Stromal cell of bone marrow (primary cell): ENCODE measurements at places on chromosomes 5 and 9.

- no peak for DNase-seq
Measured at GRCh38 chr5:95102687-95103086, 182.2 kb downstream of the MCTP1 start.

DNA sequence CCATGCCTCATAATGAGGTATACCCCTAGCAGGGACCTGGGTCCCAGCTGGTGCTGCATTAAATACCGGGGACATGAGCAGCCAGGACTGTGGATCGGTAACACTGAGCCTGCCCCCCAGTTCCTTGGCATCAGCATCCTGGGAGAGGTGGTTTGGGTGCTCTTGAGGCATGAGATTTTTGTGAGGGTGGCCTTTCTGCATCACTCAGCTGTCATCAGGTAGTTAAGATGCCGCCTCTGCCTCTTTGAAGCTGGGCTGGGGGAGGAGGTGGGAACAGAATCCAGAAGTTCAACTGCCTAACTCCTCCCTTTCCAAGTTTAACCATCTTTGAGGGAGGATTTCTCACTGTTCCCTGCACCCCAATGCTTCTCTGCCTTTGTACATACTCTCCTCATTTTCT lies 112.7 kb downstream of the PDZD2 start:
- DNase-seq: no peak

DNA sequence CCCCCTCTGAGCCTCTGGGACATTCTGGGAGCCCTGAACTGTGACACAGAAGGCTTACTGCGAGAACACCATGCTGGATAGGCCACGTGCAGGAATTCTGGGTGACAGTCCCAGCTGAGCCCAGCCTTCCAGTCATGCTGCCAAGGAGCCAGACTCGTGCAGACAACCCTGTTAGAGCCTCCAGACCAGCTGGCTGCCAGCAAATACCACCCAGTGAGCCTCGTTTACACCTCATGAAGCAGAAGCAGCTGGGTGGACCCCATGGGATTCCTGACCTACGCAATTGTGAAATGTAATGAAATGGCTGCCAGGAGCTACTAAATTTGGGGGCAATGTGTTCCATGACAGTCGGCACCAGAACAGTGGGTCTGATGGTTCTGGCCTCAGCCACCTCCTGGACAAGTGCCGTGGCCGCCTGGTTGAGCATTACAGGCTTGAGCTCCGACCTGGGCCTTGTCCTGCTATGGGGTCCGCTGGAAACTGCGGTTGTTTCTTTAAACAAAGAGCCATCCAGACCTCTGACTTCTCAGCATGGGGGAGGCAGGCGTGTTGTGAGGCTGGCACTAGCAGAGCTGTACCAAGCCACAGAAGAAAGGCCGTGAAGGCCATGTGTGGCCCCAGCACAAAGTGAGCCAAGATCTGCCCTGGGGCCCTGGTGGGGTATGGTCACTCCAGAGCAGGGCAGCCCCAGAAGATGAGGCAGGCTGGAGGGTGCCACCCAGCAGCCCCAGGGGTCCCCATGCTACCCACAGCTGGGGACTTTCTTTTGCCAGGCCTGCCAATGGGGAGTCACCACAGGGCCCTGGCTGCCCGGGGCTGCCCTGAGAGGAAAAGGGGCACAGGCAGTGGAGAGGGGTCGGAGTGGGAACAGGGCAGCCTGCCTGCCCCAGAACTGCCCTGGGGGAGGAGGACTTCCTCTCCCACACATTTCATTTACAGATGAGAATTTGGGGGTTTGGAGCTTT lies 19.3 kb upstream of the RXRA start:
- no peak for DNase-seq

- no peak for DNase-seq
Measured at GRCh38 chr9:93061260-93061751, 2.8 kb downstream of the SUSD3 start.

GRCh38 chr5:76808141-76808691 lies 10.6 kb upstream of the F2RL1 start:
- DNase-seq: no peak

- peak; percentile 75 for DNase-seq
Measured at GRCh38 chr5:125198270-125198974, 452.0 kb upstream of the ZNF608 start.

GRCh38 chr9:28834156-28834555 lies 1260.9 kb upstream of the C9orf72 start:
- no peak for DNase-seq

DNA sequence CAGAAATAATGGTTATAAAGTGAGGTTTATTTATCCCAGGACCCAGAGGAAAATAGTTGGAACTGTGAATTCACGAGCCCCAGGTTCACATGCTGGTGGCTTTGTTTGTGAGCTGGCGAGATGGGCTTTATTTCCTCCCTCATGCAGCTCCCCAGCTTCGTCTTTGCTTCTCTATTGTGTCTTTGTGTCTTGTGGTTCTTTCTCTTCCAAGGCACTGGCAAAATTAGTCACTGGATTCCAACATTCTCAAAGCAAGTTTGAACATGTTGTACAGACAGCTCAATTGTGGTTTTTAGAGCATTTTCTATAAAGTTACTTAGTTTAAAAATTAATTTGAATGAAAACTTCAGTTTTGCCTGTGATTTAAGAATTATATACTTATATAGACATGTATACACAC lies 7.2 kb downstream of the NDUFS6 start:
- no peak for DNase-seq

- no peak for DNase-seq
Measured at GRCh38 chr9:129936222-129936621, 101.0 kb downstream of the USP20 start.

- DNase-seq: peak; percentile 45
Measured at GRCh38 chr5:77305956-77306355, 95.5 kb downstream of the PDE8B start.

DNA sequence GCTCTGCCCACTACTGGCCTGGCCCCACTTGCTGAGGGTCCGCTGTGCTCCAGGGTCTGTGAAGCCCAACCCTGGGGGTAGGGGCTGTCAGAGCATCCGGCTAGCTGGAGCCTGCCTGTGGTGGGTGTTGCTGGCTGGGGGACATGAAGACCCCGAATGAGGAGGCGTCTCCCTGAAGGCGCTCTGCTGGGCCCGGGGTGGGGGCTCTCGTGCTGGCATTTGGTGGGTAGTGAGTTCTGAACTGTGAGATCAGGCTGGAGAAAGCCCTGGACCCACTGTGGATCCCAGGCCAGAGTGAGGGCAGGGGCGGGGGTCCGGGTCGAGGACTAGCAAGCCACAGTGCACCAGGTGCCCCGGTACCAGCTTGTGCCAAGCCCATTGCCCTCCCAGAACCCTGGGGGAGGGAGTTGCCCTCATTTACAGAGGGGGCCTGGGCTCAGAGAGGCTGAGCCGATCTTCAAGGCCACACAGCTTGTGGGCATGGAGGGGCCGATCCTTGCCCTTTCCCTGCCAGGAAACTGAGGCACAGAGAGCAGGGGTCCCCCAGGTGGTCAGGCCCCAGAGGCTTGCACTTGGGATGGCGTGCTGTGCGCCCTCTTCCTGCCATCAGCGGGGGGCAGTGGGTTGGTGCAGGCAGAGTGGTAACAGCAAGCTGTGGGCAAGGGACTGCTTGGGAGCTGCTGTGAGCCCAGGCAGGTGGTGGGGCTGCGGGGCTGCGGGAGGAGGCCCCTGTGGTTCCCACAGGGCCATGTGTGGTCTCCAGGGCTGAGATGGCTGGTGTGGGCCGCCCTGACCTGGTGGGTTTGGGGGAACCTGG lies 15.9 kb downstream of the RXRA start:
- no peak for DNase-seq

GRCh38 chr9:134073500-134073899 lies 5.7 kb upstream of the BRD3 start:
- no peak for DNase-seq

GRCh38 chr5:50697739-50698138 lies 31.3 kb downstream of the PARP8 start:
- no peak for DNase-seq

GRCh38 chr5:76521240-76521758 lies 101.9 kb downstream of the F2RL2 start:
- peak; percentile 55 for DNase-seq

DNA sequence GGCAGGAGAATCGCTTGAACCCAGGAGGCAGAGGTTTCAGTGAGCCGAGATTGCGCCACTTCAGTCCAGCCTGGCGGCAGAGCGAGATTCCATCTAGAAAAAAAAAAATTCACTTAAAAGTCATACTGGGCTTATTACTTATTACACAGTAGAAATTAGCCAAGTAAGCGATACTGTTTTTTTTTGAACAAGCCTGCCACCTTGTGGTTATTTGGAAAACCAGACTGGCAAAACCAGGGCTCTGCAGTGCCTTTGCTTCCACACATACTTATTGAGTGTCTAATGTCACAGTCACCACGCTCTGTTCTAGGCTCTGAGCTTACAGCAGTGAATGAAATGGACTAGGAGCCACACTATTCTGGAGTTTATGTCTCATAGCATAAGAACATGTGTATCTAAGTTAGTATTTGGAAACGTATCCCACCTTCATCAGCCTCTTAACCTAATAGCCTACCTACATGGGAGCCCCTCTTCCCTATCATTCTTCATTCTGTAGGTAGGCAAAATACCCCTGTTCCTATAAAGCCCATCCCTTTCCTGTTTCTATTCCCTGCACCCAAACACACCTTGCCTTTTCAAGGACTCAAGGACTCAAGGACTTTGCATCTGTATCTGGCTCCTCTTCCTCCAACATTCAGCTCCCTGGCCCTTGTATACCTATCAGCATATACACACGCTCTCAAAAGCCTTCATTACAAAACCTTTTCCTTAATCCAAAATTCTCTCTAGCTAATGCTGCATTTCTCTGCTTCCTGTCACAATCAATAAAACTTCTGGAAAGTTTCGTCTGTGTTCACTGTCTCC lies 13.9 kb upstream of the BASP1 start:
- peak; percentile 74 for DNase-seq

- DNase-seq: no peak
Measured at GRCh38 chr5:52842111-52842510, 54.4 kb downstream of the ITGA1 start.

- DNase-seq: peak; percentile 71
Measured at GRCh38 chr9:76562511-76562911, 103.5 kb downstream of the GCNT1 start.

DNA sequence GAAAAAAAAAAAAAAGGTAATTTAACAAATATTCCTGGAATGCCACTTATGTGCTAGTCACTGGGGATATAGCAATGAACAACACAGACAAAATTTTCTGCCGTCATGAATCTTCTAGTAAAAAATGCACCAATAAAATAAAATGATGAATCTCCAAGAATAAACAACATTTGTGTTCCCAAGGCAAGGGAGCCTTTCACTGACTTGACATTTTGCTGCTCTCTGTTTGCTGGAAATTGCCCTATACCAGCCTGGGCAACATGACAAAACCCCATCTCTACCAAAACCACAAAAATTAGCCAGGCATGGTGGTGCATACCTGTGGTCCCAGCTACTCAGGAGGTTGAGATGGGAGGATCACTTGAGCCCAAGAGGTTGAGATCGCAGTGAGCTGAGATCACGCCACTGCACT lies 64.5 kb upstream of the ERBIN start:
- peak; percentile 80 for DNase-seq

DNA sequence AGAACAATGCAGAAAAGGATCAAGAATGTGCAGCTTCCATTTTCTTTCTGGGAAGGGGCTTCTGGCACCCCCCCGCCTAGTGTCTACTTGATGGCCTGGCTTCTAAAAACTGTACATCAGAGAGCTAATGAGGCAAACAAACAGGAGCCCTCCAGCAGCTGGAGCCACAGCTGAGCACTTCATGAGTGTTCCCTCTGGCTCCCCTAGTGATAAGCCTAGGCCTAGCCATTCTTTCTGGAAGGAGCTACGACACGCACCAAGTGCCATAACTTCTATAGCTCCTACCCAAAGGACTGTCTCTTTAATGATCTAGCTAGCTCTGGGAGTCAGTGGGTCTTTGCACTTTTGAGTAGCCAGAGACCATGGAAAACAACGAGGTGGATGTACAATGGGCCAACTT lies 66.1 kb downstream of the DNAH5 start:
- no peak for DNase-seq

GRCh38 chr5:437281-437771 lies 5.7 kb upstream of the EXOC3 start:
- DNase-seq: no peak

- no peak for DNase-seq
Measured at GRCh38 chr9:28127101-28127500, 553.8 kb upstream of the C9orf72 start.

GRCh38 chr5:34914671-34915138 lies 599 bp downstream of the RAD1 start:
- no peak for DNase-seq

- no peak for DNase-seq
Measured at GRCh38 chr9:128190516-128191405, 611 bp downstream of the CIZ1 start.

- DNase-seq: peak; percentile 57
Measured at GRCh38 chr5:150627731-150628545, 12.5 kb upstream of the SYNPO start.

GRCh38 chr9:36135741-36136271 lies 727 bp upstream of the GLIPR2 start:
- no peak for DNase-seq

GRCh38 chr5:103391659-103392058 lies 133.1 kb downstream of the MACIR start:
- no peak for DNase-seq

GRCh38 chr9:131263701-131264100 lies 12.6 kb downstream of the FAM78A start:
- DNase-seq: no peak

DNA sequence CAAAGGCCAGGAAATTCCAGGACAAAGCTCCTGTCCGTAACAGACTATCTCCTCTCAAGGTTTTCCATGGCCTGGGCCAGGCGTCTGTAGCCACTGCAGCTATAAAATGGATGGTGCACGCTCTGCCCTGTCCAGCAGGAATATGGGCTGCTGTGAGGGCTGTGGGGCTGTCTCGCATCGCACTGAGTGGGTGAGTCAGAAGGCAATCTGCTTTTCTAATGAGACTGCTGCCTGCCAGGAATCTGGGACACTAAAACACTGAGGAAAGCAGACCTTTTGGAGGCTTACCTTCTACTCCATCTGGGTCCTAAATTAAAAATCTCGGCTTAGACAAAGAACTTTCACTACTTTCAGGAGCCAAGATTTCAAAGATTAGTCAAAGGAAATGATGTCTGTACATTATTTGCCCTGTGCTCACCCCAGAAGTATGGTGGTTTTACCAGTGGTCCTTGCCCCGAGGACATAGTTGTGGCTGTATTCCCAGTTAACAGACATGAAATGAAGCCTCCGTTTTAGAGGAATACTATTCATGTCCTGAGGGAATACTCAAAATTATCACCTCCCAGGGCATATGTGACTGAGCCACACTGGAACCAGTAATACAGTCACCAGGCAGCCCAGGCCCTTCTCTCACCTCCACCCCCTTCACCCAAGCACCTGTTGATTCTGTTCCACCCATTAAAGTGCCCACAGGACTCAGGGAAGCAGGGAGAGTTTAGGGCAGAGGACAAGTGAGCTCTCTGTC lies 56.4 kb downstream of the PFDN1 start:
- DNase-seq: peak; percentile 58
